Activated T-helper 1 cell treated with anti-CD3 and anti-CD28 coated beads, Interleukin-12 subunit alpha, Interleukin-12 subunit beta, Interleukin-2, Interleukin-4 antibody, amounts not matched to agents 30 ng/mL and 10 ng/mL and 1 ng/mL, durations not matched to agents 14 hours and 24 hours and 36 hours (primary cell): ENCODE measurements at places on chromosomes 3 and 15.
A peak's percentile ranks its signal among the peaks of the same experiment; 100 is the strongest.

DNA sequence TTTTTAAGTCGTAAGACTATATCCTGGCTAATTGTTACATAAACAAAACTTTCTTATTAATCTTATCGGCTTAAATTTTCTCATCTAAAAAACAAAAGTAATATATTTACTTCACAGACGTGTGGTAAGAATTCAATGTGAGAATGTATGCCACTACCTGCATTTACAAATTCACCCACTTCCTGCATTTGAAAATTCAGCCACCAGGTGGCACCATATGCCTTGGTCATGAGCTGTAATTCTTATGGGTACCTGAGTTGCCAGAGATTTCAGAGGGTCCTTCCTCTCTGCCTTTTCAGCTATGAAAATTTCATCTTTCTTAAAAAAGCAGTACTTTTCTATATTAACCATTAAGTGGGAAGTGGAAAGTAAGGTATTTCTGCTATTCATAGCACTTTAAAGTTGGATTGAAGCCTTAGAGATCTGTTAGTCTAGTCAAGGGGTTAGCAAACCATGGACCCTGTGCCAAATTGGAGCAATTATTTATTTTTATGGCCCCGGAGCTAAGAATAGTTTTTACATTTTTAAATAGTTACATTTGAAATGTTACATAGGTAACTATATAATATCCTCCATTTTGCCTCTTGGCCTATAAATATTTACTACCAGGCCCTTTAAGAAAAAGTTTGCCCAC, 127.8 kb downstream of the HCN4 start:
- H3K4me1 ChIP-seq: no peaks in the 10 kb centered on the region
- no peaks in the 10 kb centered on the region for H3K36me3 ChIP-seq
- no peak overlapping the region for H3K27ac ChIP-seq

GRCh38 chr3:150887031-150887430, 18.2 kb downstream of the MINDY4B start:
- no peak for DNase-seq
- no peak overlapping the region for H3K27ac ChIP-seq
- no peak overlapping the region for H3K4me3 ChIP-seq
- no peaks in the 10 kb centered on the region for H3K4me1 ChIP-seq
- H3K27me3 ChIP-seq: peaks cover 17% of the 10 kb centered on the region
- no peaks in the 10 kb centered on the region for H3K36me3 ChIP-seq

DNA sequence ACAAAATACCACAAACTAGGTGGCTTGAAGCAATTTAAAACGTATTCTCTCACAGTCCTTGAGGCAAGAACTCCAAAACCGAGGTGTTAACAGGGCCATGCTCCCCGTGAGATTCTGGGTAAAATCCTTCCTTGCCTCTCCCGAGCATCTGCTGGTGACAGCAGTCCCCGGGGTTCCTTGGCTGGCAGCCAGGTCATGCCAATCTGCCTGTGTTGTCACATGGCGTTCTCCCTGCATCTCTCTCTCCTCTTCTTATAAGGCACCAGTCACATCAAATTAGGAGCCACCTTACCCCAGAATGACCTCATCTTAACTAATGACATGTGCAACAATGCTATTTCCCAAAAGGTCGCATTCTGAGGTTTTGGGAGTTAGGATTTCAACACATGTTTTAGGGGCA, 26.3 kb upstream of the LRRN1 start:
- H3K27me3 ChIP-seq: no peaks in the 10 kb centered on the region
- no peak overlapping the region for H3K27ac ChIP-seq
- no peak overlapping the region for H3K4me3 ChIP-seq

DNA sequence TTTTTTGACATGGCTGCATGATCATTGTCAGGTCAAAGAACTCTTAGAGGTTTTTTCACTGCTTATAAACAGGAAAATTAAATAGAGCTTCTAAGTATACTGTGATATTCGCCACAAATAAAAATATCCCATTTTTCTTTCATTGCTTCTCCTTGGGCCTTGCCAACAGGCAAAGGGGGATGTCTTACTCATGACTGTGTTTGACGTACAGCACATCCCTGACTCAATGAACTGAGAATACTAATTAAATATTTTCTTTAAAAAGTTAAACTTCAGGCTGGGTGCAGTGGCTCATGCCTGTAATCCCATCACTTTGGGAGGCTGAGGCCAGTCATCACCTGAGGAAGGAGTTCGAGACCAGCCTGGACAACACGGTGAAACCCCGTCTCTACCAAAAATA, 41.4 kb upstream of the CCDC80 start:
- peaks cover 7% of the 10 kb centered on the region for H3K27me3 ChIP-seq
- no peak overlapping the region for H3K27ac ChIP-seq
- peaks cover 14% of the 10 kb centered on the region for H3K4me1 ChIP-seq

- H3K27ac ChIP-seq: no peak overlapping the region
- H3K27me3 ChIP-seq: peaks cover 6% of the 10 kb centered on the region
- H3K4me3 ChIP-seq: no peak overlapping the region
Observed at GRCh38 chr3:119257654-119258410, 17.2 kb upstream of the B4GALT4 start.

- H3K27me3 ChIP-seq: no peaks in the 10 kb centered on the region
- H3K4me1 ChIP-seq: no peaks in the 10 kb centered on the region
- no peaks in the 10 kb centered on the region for H3K36me3 ChIP-seq
- H3K4me3 ChIP-seq: no peak overlapping the region
Observed at GRCh38 chr3:178551916-178552321, 15.7 kb downstream of the KCNMB2 start.

DNA sequence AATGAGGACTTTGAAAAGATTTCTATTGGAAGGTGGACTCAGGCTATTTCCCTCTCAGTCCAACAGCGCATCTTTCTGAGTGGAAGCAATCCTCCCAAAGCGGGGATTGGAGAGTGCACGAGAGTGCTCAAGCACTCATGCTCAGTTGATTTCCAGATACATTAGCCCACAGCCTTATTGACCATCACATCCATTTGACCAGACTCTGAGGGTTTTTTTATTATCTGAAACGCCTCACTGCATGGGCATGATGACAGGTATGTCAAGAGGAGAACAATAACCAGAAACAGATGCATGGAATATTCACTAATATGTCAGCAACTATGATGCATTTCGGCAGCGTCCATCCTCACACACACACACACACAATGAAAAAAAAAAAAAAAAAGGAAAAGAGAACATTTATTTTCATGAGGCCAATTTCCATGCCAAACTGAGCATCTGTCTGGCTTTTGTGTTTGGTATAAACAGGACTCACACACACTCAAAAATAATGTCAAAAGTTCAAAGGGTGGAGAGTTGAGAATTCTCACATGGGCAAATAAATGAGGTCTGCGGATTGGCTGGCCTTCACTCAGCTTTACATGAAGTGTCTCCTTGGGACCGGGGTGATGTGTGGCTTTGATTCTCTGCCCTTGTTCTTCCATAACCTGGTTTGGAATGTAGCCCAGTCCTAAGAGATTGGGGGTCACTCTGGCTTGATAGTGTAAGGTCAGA, 371.6 kb downstream of the MCTP2 start:
- H3K27me3 ChIP-seq: peaks cover 79% of the 10 kb centered on the region
- H3K4me1 ChIP-seq: peaks cover 25% of the 10 kb centered on the region
- H3K4me3 ChIP-seq: no peak overlapping the region
- no peak overlapping the region for H3K27ac ChIP-seq

DNA sequence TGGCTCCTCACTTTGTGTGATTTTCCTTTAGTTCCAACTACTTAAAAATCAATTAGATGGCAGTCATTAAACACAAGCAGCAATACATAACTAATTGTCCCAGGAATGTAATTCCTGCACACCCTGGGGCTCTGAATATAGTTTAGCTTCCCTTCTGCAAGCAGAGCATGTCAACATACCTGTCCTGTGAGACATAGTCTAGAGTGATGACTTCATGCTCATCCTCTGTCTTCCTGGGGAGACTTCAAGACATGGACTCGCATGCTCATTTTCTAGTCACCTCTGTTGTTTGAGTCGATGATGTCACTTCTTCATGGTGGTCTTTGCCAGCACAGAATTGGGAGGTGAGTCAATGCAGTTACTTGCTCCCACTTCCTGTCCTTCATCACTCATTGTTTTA, 15.7 kb downstream of the C3orf52 start:
- peaks cover 18% of the 10 kb centered on the region for H3K4me1 ChIP-seq
- DNase-seq: no peak
- H3K27ac ChIP-seq: no peak overlapping the region
- peaks cover 27% of the 10 kb centered on the region for H3K36me3 ChIP-seq
- no peak overlapping the region for H3K4me3 ChIP-seq

DNA sequence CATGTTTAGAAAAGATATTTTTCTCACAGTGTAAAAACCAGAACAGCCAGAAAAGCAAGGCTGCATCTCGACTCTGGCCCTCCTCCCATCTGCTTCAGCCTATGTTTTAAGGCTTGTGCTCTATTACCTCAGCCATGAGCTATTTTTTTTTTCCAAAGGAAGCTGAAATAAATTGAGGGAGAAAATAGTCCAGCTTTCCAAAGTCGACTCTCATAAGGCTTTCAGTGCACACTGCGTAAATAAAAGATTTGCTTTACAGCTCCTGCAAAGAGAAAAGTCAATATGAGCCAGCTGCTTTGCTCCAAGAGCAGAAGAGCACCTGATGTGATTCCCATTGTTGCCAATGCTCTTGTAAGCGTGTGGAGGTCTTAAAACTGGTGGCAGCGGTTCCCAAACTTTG, 26.7 kb downstream of the SCG3 start:
- no peak overlapping the region for H3K27ac ChIP-seq
- H3K4me3 ChIP-seq: no peak overlapping the region
- H3K27me3 ChIP-seq: no peaks in the 10 kb centered on the region
- H3K36me3 ChIP-seq: no peaks in the 10 kb centered on the region

DNA sequence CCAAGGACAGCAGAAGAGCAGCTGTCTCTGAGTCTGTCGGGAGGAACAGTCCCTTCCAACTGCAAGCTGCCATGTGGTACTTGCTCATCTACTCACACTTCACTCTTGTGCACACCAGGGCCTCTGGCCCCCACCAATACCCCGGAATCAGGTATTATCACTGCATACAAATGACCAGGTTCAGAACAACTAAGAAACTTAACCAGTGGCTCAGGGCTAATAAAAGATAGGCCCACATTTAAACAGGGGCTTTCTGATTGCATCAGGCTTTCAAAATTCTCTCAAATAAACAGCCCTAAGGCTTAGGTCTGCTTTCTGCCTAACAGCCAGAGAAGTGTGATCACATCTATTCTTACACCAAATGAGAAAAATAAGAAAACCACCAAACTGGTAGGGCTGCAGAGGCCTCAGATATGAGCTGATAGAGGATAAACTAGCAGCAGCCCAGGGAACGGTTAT, 20.7 kb downstream of the CCDC12 start:
- peak overlapping the region; percentile 70 for H3K27ac ChIP-seq
- H3K36me3 ChIP-seq: peaks cover 8% of the 10 kb centered on the region
- DNase-seq: no peak
- peaks cover 80% of the 10 kb centered on the region for H3K4me1 ChIP-seq
- peak overlapping the region; percentile 24 for H3K4me3 ChIP-seq
- no peaks in the 10 kb centered on the region for H3K27me3 ChIP-seq

GRCh38 chr3:141421639-141422319, 53.5 kb downstream of the ZBTB38 start:
- no peaks in the 10 kb centered on the region for H3K27me3 ChIP-seq
- peaks cover 11% of the 10 kb centered on the region for H3K4me1 ChIP-seq
- peak overlapping the region; percentile 2 for H3K27ac ChIP-seq
- DNase-seq: no peak
- peaks cover 29% of the 10 kb centered on the region for H3K36me3 ChIP-seq
- no peak overlapping the region for H3K4me3 ChIP-seq

- H3K27ac ChIP-seq: peak overlapping the region; percentile 21
- peaks cover 5% of the 10 kb centered on the region for H3K4me1 ChIP-seq
- H3K27me3 ChIP-seq: no peaks in the 10 kb centered on the region
- no peak overlapping the region for H3K4me3 ChIP-seq
Observed at GRCh38 chr15:92949604-92950249, 49.6 kb downstream of the CHD2 start.

GRCh38 chr3:126782536-126782935, 78.5 kb downstream of the CHCHD6 start:
- no peak overlapping the region for H3K4me3 ChIP-seq
- H3K4me1 ChIP-seq: peaks cover 6% of the 10 kb centered on the region
- no peak overlapping the region for H3K27ac ChIP-seq
- no peaks in the 10 kb centered on the region for H3K27me3 ChIP-seq

DNA sequence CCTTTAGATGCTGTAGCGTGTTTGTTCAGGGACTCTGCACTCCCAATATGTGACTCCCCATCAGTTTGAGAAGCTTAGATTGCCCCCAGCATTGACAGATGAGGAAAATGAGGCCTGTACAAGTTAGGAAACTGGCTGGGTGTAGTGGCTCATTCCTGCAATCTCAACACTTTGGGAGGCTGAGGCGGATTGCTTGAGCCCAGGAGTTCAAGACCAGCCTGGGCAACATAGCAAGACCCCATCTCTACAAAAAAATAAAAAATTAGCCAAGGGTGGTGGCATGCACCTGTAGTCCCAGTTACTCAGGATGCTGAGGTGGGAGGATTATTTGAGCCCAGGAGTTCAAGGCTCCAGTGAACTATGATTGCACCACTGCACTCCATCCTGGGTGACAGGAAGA, 14.0 kb upstream of the PTPN23 start:
- DNase-seq: no peak
- H3K4me3 ChIP-seq: no peak overlapping the region
- H3K27ac ChIP-seq: no peak overlapping the region
- peaks cover 9% of the 10 kb centered on the region for H3K4me1 ChIP-seq

GRCh38 chr3:115537669-115538068, 85.6 kb upstream of the GAP43 start:
- peaks cover 3% of the 10 kb centered on the region for H3K27me3 ChIP-seq
- H3K27ac ChIP-seq: no peak overlapping the region
- DNase-seq: no peak
- no peak overlapping the region for H3K4me3 ChIP-seq
- no peaks in the 10 kb centered on the region for H3K4me1 ChIP-seq
- H3K36me3 ChIP-seq: no peaks in the 10 kb centered on the region

- H3K36me3 ChIP-seq: peaks cover 2% of the 10 kb centered on the region
- H3K27me3 ChIP-seq: peaks cover 14% of the 10 kb centered on the region
- no peak overlapping the region for H3K4me3 ChIP-seq
- H3K27ac ChIP-seq: no peak overlapping the region
- H3K4me1 ChIP-seq: no peaks in the 10 kb centered on the region
Observed at GRCh38 chr15:56017920-56018319, 24.5 kb upstream of the NEDD4 start.

- no peaks in the 10 kb centered on the region for H3K27me3 ChIP-seq
- no peaks in the 10 kb centered on the region for H3K4me1 ChIP-seq
- no peak overlapping the region for H3K27ac ChIP-seq
- DNase-seq: no peak
- no peaks in the 10 kb centered on the region for H3K36me3 ChIP-seq
Observed at GRCh38 chr3:10857235-10857634, 41.2 kb downstream of the SLC6A11 start.

DNA sequence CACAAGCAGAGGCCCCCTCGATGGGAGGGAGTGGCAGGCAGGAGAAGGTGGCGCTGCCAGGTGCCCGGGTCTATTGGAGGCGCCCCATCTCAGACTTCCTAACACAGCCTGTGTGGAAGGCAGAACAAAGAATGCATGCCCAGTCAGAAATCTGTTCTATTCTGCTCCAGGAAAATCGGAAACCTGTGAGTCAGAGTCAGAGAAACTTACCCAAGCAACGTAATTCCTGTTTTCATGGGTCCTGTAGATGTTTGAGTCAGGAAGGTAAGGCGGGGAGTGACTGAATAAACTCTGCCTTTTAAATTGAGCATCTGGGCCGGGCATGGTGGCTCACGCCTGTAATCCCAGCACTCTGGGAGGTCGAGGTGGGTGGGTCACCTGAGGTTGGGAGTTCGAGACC, 13.7 kb downstream of the MAP6D1 start:
- no peaks in the 10 kb centered on the region for H3K27me3 ChIP-seq
- no peak overlapping the region for H3K4me3 ChIP-seq
- peaks cover 33% of the 10 kb centered on the region for H3K36me3 ChIP-seq
- peaks cover 20% of the 10 kb centered on the region for H3K4me1 ChIP-seq
- DNase-seq: no peak
